SHP77 treated with DMSO at 0.1 percent for 48 hours (cell line): ENCODE measurements at places on chromosomes 5 and 9.

DNA sequence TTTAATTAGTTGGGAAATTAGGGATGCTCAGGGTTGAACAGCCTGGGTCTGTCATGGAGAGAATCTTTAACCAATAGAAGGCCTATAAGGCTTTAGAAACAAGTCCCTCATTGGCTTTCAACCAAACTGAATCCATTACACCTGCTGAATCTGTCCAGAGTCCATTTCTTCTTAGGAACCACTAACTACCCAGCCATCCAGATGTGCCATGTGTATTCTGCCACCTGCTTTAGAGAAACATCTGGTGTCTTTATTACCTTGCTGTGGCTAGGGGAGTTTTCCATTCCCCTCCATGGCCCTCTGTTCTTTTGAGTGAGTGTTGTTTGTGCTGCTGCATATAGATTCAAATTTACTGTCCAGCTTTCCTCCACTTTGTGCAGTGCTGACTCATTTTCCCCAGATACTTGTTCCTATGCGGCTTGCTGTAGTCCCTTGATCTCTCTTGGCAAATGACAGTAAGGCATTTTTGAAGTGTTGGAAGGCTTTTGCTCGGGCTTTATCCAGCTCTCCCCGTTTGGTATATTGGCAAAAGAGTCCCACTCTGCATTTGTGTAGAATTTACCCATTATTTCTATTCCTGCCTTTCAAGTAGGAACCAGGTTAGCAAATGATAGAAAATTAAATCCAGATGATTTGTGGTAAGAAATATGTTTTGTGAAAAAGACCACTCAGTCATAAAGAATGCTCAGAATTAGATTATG is 54.6 kb downstream of the NLN start:
- no peak for DNase-seq

- DNase-seq: no peak
Measured at GRCh38 chr5:116953251-116953930, 378.8 kb upstream of the SEMA6A start.

- DNase-seq: no peak
Measured at GRCh38 chr5:160159991-160160792, 40.9 kb upstream of the PWWP2A start.

DNA sequence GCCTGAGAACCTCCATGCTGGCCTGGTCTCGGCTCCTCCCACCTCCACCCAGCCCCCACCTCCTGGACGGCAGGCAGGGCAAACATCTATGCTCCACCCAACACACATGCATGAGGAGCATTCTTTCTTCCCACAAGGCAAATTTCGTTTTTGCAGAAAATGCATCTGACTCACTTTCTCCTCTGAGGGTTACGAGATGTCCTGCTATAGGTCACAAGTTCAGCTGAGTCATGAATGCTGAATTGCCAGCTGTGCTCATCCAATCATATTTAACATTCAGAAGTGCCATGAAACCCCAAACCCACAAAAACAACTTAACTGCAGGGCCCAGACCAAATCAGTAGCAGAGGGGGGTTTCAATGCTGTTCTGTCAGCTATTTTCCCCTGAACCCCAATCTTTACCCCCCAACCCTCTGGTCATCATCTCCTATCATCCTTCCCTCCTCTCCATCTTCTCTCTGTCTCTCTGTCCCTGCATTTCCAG is 39.0 kb upstream of the OSMR start:
- DNase-seq: no peak

DNA sequence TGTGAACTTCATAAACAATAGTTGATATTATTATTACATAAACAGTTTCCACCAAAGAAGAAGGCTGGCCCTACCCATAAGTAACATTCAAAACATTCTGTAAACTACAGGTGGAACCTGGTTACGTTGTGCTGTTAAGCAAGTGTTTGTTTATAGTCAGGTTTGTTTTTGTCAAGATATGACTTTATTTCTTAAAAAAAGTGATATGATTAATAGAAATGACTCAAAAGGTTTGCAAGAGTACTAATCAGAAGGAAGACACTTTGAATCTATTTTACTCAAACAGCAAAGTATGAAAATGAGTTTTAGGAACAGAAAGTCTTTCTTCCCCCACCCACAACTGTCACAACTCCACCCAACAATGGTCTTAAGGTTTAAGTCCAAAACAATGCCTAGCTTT is 220.8 kb downstream of the PLK2 start:
- no peak for DNase-seq

- DNase-seq: no peak
Measured at GRCh38 chr5:16574789-16575721, 41.7 kb downstream of the RETREG1 start.

DNA sequence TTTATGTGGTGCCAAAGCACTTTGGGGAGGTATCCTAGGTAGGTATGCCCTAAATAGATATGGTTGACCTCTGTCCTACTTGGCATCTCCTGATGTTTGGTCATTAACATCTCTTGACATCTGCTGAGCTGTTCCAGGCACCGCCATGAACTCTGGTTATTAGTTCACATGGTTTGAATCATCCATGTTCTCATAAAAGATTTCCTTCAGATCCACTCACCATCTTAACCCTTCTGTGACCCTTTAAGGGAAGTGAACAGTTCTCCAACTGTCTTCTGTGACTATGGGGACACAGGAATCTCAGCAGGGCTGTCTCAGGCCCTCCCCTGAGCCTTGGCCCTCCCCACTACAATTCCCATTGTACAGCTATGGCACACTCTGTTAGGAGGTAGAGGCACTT is 167.7 kb downstream of the CDH6 start:
- no peak for DNase-seq

DNA sequence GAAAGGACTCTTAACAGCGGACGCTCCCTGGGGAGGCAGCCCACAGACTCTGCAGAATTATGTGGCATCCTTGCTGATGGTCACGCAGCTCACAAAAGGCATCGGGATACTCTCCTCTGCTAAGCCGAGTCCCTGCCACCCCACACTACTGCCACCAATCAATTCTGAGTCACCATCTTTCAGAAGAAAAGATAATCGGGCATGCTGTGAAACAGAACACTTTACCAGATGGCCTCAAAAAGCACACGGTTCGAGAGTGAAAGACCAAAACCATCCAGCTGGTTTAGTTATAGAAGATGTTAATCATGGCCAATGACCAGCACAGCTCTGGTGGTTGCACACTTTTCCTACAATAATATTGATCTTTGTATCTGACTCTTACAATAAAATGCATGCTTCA is 136.3 kb downstream of the MYO10 start:
- DNase-seq: no peak

GRCh38 chr9:70941191-70941590 is 180.2 kb downstream of the TRPM3 start:
- no peak for DNase-seq

- no peak for DNase-seq
Measured at GRCh38 chr5:98296426-98296825, 477.0 kb upstream of the RGMB start.

GRCh38 chr5:138466125-138466899 is 1.0 kb downstream of the EGR1 start:
- DNase-seq: no peak

- peak; percentile 19 for DNase-seq
Measured at GRCh38 chr9:90801973-90802322, 329 bp downstream of the SYK start.

DNA sequence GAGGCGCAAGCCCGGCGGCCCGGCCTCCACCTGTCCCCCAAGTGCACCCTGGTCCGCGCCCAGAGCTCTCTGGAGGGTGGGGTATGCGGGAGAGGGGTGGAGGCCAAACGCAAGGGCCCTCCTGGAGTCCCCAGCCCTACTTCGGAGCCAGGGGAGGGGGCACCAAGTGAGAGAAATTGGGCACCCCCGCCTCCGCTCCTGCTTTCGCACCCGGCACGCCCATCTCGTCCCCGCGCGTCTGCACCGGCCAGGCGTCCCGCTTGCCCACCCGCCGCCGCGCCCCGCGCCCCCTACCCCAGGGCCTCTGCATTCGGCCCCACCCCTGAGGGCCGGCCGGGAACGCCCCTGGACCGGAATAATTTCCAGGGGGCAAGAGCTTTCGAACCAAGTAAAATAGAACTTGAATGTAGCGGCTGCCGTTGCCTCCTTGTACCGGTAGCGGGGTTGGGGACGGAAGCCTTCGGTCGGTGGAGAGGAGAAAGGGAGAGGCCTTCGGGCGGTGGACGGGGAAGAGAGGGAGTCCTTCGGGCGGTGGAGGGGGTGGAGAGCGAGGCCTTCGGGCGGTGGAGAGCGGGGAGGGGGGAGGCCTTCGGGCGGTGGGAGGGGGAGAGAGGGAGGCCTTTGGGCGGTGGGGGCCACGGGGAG is 694 bp upstream of the PHPT1 start:
- no peak for DNase-seq

GRCh38 chr9:135048758-135049444 is 38.6 kb upstream of the OLFM1 start:
- no peak for DNase-seq
